CD4-positive, alpha-beta T cell treated with Interleukin-17A for 4 hours (primary cell): ENCODE measurements at places on chromosomes 3 and 15.

GRCh38 chr3:15703346-15703745 lies 94.4 kb downstream of the ANKRD28 start:
- DNase-seq, result no peak

- DNase-seq, result no peak
Measured at GRCh38 chr3:94004301-94004910, 24.0 kb downstream of the STX19 start.

DNA sequence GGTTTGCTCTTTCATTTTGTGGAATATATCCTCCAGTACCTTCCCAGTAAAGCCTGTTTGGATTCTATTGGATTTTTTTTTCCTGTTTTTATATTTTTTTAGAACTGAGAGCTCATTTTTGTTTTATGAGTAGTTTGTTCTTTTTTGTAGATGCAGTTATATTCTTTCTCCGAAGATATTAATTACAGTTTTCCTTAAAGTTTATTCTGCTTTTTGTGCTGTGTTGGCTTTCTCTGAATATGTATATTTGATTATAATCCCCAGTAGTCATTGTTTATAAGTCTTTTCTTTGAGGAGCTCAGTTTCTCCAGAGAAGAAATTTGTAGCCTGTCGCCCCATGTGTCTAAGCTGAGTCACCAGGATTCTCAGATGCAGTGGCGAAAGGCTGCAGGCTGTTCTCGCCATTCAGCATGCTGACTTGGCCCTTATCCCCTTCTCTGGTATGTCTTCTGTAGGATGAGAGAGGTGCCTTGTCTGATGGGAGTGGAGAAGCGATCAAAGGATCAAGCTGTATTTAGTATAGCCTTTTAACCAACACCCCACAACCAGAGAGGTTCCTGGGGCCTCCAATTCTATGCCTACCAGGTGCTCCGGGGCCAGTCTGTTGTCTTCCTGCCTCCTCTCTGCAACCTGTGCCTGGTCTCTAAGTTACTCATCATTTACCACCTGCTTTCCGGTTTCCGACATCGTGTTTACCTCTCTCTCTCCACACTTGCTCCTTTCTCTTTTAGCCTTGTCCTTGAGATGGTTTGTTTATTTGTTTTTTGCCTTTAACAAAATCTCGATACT lies 31.7 kb upstream of the MFSD1 start:
- no peak for DNase-seq

DNA sequence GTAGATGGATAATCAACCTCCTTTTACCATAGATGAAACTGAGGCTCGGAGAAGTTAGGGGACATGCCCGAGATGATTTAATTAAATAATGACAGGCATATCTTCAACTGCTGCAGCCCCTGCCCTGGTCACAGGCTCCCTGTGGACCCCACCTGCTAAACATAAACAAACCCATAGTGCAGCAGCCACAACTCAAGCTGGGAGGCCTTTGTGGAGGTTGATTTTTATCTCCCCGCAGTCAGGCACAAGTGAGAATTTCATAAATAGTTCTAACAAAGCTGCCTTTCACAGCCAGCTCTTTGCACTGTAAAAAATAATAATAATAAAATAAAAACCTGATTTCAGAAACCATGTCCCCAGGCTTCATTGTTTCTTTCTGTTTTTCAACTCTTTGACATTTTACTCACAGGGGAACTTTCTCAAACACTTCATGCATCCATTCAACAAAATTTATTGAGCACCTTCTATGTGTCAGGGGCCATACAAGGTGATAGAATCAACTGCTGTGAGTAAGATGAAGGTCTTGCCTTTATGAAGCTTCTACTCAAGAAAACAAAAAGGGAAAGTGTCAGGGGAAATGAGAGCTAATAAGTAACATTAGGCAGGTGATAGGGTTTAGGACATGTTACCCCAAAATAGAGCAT lies 393.6 kb upstream of the PROK2 start:
- DNase-seq, result no peak

DNA sequence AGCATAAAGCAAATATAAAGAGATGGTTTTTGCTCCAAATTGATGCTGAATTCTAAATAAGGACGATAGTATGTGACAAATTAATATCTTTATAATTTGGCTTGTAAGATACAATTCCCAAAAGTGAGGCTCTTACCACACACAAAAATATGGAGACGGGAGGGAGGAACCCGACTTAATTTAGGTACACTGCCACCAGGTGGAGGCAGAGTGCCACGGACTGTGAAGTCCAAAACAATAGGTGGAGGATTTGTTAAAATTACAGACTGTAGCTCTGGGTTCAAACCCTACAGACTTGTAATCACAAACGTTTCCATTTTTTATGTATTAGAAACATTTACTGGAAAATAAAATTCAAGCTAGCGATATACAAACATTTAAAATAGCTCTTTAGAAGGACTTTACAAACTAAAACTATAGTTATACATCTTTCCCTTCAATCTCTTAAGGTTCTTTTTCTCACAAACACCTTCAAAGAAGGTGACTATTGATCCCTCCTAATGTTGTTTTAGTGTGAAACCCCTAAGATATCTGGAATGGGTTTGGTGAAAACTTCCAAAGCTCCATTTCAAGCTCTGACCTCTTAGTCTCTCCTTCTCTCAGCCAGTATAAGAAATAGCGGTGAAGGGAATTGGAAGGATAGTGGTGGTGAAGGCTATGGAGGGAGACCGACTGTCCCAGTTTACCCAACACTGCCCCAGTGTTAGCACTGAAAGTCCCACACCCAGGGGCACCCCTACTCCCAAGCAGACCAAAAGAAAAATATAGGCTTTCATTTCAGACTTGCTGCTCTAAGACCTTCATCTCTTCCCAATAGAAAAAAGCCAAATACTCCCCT lies 89.7 kb downstream of the AQP9 start:
- peak; percentile 75 for DNase-seq

DNA sequence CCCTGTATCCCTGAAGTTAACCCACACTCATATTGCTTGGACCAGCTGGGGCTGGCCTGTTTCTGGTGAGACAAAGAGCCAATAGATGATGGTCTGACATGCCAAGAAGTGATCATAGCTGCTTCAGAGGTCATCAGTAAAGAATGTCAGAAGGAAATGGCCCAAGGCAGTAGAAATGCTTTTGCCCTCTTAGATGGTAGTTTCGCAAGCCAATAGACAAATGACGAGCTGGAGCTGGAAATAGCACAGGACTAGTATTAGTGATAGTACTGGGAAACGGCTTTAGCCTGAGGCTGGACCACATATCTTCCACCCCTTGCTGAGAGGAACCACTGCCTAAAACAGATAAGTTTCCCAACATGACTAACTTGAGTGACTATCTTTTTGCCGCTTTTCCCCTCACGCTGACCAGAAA lies 176.1 kb upstream of the THBS1 start:
- no peak for DNase-seq

DNA sequence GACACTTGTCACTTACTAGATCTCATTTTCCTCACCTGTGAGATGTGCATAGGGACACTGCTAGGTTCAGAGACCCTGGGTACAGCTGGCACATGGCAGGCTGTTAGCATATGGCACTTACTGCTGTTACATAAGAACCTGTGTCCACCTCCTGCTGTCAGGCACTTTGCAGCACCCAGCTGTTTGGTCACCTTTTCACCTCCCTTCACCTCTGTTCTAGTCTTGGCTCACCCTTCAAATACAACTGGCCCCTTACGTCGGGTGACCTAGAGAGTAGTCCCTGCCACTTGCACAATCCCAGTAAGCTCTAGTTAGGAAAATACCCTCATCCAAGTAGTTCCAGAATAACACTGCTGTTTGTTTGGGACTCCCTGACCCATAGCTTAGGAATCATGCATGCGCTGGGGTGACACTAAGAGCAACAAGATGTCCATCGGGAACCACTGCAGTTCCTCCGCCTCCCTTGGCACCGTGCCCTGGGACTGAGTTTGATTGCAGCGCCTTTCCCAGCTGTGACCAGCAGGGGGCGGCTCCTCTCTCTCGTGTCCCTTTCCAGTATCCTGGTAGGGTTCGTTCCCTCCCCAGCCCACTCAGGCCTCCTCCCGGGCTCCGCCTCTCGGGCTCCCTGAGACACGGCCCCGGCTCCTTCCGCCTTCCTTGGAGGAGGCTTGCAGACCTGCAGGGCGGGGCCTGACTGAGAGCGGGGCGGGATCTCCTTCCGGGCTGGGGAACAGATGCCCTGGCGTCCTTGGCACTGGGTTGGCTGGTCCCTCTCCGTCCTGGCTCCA lies 78.6 kb downstream of the ABHD5 start:
- peak; percentile 83 for DNase-seq

- DNase-seq, result no peak
Measured at GRCh38 chr3:133527081-133527715, 46.3 kb upstream of the CDV3 start.

DNA sequence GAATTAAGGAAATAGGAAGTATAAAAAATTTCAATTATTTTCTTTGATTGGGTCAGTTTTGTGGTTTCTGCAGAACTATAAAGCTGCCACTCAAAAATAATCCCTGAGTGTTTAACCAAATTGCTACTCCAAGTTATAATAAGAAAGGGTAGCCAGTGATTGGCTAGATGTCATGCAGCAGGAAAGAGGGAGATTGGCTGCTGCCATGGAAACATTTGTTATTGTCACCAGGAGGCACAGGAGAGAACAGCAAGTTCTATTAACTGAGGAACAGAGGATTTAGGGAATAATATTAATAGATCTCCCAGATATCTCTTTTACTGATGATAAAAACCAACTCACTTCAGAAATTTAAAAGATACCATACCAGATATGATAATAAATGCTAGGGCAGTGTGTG lies 42.6 kb downstream of the CLDN1 start:
- no peak for DNase-seq

DNA sequence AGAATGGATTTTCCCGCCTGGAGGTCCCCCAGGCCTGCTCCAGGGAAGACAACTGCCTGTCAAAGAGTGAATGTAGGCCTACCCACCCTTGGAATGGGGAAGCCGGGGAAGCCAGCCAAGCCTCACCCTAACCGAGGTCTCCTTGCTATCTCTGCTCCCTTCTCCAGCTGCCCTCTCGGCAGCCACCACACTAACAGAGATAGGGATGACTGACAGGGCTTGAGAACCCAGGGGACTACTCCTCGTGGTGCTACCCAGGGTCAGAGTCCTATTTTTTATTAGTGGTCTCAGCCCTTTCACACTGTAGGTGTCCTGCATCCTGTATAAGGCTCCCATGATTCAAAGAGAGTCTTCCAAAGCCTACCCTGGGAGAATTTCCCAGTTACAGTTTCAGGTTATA lies 160.6 kb upstream of the CHRM5 start:
- no peak for DNase-seq

DNA sequence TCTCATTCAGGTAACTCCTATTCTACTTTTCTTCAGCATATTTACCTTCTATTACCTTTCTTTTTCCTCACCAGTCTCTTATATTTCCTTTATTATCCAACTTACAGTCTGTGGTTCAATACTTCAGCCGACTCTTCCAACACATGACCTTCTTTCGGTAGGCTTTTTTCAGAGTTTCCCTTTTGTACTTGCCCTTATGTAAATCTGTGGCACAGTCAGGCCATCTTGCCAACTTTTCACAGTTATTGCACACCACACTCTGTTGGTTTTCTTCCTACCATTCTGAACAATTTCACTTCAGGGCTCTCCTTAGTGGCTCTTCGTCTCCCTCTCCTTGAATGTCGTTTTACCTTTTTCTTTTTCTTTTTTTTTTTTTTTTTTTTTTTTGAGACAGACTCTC lies 427.8 kb downstream of the LPP start:
- no peak for DNase-seq

- no peak for DNase-seq
Measured at GRCh38 chr15:31023841-31024240, 32.4 kb upstream of the MTMR10 start.

DNA sequence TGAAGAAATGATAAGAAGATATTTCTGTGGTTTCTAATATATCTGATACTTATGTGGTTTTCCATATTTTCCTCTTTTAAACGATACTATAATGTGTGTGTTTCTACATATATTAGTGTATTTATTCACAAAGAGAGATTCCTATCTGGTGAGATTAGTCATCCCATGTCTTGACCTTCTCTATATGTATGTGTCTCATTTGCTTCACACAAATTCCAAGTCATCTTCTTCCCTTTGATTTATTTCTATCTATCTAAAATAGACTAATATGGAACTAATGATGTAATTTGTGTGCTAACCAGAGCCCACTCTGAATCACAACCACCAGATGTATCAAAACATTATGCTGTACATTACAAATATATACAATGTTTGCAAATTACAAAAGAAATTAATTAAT lies 154.7 kb upstream of the KCNMB2 start:
- no peak for DNase-seq

DNA sequence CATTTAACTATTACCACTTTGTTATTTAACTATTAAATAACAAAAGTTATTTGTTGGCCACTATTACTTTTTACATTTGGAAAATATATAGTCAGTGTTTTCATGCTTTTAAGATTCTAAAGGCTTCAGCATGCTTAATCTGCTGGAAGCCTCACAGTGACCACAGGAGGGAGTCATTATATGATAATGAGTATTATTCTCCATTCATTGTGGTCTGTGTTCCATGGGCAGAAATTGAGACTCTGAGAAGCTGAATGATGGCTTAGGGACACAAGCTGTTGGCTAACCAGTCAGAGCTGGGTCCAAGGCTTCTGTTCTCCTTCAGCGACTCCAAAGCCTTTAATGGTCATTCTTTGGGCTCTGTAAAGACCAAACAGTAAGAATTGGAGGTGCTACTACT lies 64.7 kb downstream of the BFSP2 start:
- no peak for DNase-seq

DNA sequence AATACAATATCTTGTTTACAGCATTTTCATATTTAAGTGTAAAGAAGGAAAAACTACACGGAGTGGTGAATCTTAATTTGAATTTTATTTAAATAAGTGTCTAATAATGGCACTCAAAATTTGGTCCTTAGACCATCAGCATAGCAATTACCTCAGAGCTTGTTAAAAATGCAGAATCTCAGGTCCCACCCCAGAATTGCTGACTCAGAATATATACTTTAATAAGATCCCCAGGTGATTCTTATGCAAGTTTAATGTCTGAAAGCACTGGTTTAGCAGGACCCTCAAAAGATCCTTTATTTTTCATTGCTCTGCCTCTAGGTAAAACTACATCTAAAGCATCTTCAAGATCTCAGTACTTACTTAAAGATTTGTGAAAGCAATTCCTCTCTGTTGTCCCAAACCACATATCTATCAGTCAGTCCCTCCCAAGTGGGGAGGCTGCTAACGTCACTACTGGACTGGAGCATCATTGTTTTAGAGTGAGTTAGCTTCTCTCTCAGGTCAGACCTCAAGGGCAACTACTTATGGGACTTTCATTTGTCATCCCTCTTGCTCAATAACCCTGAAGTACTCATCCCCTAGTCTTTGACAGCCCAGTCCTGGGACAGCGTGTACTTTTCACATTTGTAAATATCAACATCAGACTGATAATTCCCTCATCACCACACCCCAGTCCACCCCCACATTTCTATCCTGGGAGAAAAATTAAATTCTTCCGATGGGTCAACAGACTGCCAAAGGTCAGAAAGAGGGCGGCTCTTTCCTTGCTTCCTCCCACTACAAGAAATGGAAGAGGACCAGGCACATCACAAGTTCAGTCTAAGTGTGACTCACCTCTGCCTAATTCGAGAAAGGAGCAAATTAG lies 76.7 kb downstream of the CBLB start:
- DNase-seq, result no peak

DNA sequence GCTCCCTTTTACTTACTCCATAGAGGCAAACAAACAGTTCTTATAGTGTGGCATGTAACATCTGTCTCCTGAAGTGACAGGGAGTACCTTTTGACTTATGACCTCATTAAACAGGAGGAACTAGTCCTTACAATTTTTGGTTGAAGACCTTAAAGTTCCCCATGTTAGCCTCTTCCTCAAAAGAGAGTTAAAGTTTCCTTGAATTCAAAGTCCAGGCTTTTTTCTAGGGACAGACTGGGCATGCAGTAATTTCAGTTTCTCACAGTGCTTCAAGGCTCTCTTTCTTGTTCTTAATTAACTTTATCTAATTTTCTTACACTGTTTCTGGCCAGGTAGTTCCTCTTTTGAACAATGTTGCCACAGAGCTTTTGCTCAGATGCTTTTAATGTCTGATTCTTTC lies 12.1 kb downstream of the GOLM2 start:
- no peak for DNase-seq
